ENCODE measurements at places on chromosomes 7 and 10.

GRCh38 chr7:91850455-91850854 is 30.0 kb downstream of the MTERF1 start:
- no peak for DNase-seq

DNA sequence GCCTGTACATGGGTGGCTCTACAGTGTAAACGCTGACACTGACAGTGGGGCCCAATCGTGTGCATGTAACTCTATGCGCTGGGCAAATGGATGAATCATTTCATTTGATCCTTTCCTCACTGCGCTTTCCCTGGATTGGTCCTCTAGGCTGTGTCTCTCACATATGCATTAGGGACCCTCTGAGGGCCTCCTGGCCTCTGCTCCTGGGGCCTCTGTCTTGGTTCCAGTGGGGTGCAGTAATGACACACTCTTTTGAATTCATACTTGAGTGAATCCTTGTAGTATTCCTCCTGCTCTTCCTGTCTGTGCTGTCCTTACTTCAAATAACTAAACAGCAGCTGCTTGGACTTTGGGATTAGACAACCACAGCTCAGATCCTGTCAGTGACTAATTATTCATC is 176.5 kb upstream of the ADO start:
- DNase-seq: no peak

DNA sequence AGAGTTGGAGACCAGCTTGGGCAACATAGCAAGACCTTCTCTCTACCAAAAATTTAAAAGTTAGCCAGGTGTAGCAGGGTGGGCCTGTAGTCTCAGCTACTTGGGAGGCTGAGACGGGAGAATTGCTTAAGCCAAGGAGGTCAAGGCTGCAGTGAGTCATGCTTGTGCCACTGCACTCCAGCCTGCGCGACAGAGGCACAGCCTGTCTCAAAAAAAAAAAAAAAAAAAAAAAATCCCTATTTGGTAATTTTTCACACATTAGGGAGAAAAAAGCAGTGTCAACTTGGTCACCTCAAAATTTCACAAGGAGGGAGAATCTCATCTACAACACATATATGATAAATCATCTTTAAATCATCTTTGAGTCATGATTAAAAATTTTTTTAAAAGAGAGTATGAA is 6.4 kb upstream of the ZNF398 start:
- no peak for DNase-seq

DNA sequence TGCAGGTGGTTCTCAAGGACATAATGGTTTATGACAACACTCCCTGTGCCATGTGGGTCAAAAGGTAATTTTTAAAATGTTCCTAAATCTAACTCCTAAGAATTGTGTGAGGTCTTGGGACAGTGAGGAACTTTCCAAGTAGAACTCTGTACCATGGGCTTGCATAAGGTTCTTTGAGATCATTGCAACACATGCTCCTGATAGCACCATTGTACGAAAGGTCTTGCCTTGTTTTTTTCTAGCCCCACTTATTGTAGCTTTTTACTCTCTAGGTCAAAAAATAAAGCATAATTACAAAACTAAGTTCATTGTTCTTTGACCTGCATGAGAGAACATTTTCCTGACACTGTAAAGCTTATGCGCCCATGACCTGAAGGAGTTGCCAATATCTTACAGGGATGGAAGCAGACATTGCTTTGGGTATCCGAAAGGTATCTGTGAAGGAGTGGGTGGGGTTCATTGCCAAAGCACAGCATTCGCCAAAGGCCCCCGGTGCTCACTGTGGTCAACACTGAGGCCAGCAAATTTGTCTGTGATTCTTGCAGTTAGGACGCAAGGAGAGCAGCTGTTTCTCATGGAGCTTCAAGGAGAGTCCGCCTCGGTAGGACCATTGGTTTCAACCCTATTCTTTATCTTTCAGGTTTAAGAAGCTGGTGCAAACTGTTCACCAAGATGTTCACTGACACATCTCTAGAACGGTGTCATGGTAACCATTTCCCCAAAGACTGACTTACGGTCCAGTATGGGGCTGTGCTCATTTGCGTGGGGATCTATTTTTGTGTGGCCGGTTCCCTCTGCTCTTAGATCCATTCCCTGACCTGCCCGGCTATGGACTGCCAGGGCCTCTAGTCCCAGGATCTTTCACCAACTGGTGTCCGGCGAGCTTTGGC is 7.6 kb upstream of the PRKAG2 start:
- no peak for DNase-seq

GRCh38 chr7:93530701-93531100 is 43.8 kb downstream of the CALCR start:
- no peak for DNase-seq

- no peak for DNase-seq
These were observed 6.0 kb downstream of the CCNY start for GRCh38 chr10:35342183-35342753.

DNA sequence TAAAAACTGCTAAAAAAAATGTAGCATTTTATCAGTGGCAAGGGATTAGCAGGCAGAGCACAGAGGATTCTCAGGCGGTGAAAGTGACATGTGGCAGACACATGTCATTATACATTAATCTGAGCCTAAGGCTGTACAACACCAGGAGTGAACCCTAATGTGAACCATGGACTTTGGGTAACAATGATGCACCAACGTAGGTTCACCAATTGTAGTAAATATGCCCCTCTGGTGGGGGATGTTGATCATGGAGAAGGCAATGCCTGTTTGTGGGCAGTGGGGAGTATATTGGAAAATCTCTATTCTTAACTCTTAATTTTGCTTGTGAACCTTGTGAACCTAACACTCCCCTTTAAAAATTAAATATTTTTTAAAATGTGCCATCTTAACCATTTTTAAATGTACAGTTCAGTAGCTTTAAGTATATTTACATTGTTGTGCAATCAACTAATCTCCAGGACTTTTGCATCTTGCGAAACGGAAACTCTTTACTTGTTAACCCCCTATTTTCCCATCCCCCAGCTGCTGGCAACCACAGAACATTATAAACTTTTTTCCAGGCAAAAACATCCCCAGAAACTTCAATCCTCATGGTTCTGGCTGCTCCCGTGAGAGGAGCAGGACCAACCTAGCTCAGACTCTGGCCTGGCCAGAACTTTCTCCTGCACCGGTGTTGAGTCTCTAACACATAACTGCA is 29.9 kb downstream of the LRRC20 start:
- DNase-seq: no peak

- DNase-seq: no peak
These were observed 64.6 kb upstream of the COL13A1 start for GRCh38 chr10:69736886-69737641.

GRCh38 chr10:73908853-73909539 is 1.9 kb upstream of the PLAU start:
- DNase-seq: no peak

- DNase-seq: no peak
These were observed 494.1 kb upstream of the SEMA3A start for GRCh38 chr7:84688671-84689070.

DNA sequence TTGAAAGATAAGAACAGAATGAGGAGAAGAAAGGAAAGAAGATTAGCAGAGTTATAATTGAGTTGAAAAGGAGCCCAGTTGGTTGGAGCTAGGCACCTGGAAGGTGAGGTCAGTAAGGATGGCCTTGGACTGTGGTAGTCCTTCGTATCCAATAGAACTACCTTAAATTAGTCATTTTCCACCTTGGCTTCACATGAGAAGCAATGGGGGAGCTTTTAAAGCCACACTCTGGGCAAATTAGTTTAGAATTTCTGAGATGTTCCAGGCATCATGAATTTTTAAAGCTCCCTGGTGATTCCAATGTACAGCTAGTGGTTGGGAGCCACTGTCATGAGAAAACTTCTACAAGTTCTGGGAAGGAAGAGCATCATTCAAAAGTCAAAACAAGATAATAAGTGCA is 27.3 kb upstream of the CYP3A5 start:
- DNase-seq: no peak

- DNase-seq: no peak
These were observed 89.9 kb downstream of the CHST15 start for GRCh38 chr10:124003481-124003870.

DNA sequence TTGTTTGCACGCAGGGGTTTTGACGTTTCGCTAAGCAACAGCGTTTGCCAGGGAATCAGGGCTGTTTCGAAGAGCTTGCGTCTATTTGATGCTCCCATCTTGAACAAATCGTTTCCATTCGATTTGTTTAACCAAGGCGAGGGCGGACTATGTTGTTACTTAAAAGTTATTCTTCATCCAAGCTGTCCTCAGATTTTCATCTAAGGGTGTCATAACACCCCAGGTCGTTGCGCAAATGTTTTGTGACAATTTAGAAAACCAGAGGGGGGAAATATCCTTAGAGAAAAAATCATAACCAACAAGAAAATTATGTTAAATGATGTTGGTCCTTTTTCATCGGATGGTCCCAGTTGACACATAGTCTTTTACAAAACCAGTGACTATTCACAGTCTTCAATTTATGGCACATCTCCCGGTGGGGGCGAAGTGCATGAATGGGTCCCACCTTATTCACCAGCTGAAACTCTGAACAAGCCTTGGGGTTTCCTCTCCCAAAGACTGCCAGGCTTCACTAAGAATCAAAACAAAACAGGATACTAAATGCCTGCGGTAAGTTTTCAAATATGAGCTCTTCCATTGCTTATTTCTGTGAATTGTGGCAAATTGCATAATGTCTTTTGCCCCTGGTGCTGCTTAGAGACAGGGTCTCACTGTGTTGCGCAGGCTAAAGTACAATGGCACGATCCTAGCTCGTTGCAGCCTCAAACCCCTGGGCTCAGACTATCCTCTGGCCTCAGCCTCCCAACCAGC is 109.9 kb downstream of the REEP3 start:
- DNase-seq: no peak

GRCh38 chr10:69733791-69734261 is 67.9 kb upstream of the COL13A1 start:
- no peak for DNase-seq

DNA sequence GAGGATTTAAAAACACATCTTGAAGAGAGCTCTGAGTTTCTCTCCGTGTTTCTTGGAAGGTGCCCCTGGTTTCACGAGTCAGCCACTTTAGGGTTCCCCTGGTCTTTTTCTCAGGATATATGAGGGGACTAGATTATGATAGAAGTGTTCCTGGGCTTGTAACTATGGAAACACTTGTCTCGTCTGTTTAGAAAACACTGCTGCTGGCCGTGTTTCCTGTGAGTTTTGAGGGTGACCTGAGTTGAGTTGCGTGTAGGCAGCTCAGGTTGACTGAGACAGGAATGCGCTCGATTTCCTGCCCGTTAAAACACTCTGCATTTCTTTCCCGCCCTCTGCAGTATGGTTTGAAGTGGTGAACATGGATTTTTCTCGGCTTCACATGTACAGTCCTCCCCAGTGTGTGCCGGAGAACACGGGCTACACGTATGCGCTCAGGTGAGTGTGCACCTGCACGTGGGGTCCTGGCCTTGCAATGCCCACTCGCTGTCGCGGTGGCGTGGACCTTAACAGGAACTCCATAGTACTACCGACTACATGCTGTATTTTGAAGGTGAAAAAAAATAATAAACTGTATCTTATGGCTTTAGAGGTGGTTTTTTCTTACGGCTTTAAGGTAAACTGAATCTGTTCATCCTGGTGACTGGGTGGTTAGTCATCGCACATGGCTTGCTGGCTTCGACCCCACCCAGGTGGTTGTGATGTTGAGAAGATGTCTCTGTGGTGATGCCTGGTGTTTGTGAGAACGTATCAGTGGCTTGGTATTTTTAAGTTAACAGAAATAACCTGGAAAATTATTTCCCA is at the start of gene SUN1:
SUN1 (plus strand) TSS at position 310 of the 801 bp plus-strand sequence; CDS start at position 359, 49 bp downstream.
- DNase-seq: no peak

GRCh38 chr7:73504920-73505319 is 17.2 kb downstream of the BAZ1B start:
- DNase-seq: no peak

DNA sequence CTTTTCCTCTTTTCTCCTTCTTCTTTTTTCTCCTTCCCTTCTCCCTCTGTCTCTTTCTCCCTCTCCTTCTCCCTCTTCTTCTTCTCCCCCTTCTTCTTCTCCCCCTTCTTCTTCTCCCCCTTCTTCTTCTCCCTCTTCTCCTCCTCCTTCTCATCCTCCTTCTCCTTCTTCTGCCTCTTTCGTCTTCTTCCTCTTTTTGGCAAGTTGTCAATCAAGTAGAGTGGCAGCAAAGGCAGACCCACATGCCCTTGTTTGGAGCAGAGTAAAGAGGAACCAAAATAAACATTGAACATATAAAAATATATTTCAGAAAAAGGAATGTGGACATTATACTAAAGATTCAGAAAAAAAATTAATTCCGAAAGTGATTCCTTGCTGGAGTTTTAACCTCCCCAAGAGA is 59.6 kb upstream of the ZNF33B start:
- DNase-seq: no peak

DNA sequence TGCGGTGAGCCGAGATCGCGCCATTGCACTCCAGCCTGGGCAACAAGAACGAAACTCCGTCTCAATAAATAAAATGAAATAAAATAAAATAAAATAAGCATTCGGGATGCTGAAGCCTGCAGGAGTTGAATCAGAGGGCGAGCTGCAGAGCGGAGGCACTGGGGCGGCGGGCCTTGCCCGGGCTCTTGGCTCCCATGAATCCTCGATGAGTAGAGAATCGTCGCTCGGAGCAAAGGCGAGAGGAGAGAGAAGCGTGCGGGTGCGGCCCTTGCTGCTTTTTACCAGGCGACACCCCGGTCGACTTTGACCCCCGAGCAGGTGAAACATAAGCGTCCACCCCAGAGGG is 168.3 kb downstream of the UBE2H start:
- DNase-seq: no peak

DNA sequence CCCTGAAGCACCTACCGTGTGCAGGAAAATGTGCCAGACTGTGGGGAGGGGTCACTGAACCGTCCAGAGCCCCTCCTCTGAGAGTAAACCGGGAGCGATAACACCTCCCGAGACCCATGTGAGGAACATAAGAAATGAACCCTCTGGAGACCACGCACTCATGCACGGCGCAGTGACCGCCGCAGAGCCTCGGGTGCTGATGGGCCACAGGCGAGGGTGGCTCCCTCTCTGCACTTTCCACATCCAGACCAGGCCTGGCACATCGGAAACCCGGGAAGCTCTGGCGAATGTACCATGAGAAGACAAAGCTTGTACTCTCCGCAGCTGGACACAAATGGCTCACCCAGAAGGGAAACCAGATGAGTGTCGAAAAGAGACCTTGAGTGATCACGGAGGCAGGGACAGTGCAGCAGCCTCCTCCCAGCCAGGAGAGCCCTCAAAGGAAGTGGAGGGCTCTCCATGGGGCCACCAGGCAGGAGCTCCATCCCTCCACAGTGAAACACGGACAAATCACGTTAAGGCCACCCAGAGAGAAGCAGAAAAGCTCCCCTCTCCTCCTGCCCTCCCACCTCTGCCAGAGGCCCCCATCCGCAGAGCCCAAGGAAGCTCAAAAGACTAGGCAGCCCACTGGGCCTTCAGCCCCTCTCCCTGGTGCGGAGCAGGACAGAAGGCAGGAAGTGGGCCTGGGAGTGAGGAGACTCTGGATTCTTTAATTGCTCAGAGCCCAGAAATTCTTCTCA is 178.1 kb upstream of the PPP2R2D start:
- DNase-seq: no peak

GRCh38 chr7:91446819-91447218 is 182.6 kb downstream of the FZD1 start:
- DNase-seq: no peak
